NCI-H524 (cell line): ENCODE measurements at places on chromosomes 1 and 21.

DNA sequence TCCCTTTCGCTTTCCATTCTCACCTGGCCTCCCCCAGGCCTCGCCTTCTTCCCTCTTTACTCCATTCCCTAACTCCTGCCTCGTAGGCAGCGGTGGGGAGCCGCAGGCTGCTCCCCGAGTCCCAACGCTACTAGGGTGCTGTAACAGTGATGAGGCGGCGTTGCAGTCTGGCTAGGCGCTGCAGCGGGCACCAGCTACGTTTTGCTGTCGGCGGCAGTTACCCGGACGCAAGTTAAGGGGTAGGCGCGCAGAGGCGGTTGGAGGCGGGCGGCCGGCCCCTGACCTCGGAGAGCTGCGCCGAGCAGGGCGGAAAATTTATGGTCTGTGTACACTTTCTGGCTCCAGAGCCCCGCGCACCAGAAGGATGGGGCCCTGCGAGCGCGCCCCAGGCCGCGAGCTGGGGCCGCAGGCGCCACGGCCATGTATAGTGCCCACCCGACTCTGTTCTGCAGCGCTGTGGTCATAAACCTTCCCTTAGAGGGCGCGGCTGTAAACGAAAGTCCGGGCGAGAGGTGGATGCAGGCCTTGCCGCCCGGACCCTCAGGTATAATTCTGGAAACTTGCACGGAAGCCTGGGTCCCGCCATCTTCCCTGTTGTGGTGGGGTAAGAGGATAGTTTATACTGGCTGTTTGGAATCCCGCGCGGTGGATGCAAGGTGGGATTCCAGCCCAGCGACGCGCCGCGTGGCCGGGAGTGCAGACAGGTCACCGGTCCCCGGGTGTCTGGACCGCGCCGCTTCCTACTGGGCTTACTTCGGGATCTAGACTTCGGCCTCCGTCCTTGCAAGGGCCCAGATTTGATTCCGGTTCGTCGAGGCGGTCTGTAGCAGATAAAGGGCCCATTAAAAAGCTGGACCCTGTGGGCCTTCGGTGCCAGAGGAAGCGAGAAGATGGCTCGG lies 15.0 kb downstream of the HLX start:
- no peak for DNase-seq

DNA sequence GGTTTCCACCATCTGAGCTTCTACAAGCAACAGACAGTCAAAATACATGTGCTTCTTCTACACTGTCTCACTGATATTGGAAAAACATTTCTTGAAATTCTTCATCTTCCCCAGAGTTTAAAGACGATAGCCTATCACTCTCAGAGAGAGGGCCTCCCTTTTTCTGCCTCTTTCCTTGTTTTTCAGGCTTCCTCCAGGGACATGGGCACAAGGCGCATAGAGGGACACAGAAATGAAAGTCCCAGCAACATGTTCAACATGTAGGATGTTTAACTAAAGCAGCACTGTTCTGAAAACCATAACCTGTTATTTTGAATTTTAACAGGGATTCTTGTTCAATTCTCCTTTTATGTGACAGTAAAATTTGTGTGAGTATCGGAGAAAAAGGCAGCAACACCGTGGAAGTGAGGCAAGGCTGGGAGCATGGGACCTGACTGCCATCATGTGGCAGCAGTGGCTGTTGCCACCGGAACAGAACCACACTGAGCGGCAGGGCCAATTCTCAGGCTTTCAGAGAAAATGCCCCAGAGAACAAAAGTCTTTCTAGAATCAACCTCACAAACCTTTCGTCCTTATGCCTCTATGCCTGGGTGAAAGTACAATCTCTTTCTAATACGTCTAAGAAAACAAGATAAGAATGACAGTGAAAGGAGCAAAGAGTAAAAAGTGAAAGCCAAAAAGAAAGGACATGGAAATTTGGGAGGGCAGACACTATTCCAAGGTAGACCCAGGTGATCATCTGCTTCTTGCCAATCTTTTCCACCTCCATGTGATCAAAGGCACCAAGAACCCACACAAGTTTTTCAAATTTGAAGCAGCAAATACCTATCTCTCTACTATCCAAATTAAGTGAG lies 54.5 kb downstream of the PCNX2 start:
- DNase-seq: peak; percentile 22

DNA sequence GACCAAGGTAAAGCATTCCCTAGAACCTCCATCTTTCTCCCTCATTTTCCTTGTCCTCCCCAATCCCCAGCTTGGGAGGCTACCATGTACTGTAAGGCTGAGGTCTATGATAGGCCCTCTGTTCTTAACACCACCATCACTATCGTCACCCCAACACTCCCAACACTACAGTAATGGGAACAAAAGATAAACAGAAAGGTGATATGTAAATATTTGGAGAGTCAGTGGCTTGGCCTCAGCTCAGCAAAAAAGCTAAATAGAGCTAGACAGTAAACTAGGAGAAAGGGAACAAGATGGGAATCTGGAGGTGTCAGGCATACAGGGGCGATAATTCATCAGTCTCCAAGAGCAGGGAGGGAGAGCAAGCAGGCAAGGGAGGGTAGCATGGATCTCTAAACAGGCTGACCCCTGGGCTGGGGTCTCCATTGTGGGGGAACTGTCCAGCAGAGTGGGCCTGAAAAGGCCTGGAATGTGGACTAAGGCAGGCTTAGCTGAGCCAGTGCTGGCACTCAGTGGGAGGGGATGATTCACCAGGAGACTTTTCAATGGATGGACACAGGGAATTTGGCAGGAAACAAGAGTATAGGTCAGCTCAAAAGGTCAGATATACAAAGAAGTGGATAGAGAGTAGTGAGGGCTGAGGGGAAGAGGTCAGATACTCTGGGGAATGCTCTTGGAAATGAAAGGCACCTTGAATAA lies 6.7 kb downstream of the WNT2B start:
- no peak for DNase-seq

DNA sequence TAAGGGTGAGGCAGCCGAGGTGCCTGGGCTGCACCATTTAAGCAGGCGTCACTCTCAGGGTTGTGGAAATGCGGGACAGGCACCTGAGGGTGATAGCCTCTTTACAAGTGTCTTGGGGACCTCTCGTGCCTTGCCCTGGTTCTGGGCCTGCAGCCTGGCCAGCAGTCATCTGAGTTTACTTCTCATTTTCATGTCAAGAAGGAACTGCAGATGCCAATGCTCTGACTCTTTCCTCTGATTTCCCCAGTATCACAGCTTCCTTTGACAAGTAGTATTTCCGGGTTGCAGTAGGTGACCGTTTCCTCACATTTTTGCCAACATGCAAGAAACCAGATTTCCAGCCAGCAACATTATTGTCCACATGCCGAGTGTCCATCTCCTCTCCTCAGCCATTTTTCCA lies 286.9 kb downstream of the DISC1 start:
- no peak for DNase-seq

DNA sequence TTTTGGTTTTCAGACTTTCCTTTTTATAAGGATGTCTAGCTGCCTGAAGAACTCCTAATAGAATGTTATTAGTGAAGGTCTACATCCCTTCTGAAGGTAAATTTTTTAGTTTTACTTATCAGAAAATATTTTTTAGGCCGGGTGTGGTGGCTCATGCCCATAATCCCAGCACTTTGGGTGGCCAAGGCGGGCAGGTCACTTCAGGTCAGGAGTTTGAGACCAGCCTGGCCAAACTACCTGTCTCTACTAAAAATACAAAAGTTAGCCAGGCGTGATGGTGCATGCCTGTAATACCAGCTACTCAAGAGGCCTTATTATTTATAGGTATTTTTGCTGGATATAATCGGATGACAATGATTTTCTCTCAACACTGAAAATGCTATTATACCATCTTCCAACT lies 181.9 kb upstream of the KCNK2 start:
- DNase-seq: no peak

- no peak for DNase-seq
Measured at GRCh38 chr1:157399343-157399983, 152.9 kb downstream of the FCRL5 start.

GRCh38 chr21:16535102-16535422 lies 805.3 kb downstream of the USP25 start:
- DNase-seq: peak; percentile 81

DNA sequence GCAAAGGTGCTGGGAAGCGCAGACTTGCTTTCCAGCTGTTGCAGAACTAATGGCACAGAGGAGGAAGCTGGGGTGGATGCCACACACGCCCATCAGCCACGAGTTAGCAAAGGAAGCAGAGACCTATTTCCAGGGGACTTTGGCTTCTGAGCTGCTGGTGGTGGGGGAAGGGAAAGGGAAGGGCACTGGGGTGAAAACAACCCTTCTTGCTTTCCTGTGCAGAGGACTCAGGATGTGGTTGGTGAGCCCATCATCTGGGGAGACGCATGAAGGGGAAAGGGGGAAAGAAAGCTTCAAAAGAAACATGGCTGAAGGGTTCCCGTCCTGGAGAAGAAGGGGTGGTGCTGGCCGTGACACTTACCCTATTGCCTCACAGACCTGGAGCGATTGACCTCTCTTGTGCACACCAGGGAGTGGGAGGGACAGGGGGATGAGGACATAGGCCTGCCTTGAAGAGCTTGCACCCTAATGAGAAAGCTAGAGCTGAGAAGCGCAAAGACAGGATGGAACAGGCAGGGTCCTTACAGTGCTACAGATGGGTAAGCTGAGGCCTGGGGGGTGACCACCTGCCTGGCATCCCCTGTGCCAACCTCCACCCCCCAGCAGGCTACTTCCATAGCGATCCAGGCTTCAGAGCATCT lies 140.8 kb upstream of the RAB4A start:
- DNase-seq: no peak
